T-helper 9 cell (primary cell): ENCODE measurements at places on chromosomes 1 and 21.

- no peak for DNase-seq
These were observed 184.2 kb downstream of the ETS2 start for GRCh38 chr21:38989745-38990423.

DNA sequence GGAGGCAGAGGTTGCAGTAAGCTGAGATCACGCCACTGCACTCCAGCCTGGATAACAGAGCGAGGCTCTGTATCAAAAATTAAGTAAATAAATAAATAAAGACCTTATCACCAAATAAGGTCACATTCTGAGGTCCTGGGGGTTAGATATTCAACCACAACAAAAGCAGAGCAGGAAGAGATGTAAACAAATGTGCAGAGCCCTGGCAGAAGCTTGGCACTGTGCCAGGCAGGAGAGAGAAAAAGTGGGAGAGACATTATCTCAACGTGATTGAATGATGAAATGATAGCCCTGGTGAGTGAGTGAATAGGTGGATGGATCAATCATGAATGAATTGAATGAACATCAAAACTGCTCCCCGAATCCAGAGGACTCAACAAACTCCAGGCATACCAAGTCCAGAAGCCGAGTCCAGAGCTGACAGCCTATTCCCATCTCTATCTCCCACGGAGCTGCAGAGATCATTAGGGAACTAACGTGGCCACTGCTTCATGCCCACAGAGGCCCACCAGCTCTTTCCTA lies 150.7 kb downstream of the TOMM20 start:
- peak; percentile 25 for DNase-seq

DNA sequence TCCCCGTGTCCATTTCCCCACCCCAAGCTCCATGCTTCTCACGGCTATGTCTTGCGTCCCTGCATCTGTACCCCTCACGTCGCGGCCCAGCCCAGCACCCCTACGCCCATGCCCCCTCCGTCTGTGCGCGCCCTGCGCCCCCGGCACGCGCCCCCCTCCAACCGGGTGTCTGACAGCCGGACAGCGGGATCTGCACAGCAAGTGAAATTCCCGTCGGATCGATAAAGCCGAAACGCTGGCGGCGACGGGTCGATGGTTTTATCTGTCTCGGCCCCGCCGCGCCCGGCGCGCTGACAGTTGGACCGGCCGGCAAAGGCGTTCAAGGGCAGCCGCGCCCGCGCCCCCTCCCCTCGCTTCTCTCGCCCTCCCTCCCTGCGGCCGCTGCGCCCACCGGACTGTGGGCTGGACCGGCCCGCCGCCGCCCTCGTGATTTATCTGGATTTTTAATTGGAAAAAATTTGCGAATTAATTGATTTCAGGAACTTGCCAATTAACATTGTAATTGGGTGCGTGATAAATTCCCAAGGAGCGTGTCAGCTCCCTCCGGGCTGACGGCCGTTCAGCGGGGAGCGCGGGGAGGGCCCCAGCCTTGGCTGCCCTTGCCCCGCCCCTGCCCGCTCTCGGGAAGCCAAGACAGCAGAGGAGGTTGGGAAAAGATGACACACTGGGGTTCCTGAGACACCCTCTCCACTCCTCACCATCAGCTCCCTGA lies 57.1 kb downstream of the TMEM53 start:
- no peak for DNase-seq

GRCh38 chr1:80836505-80836904 lies 964.2 kb upstream of the ADGRL2 start:
- no peak for DNase-seq

DNA sequence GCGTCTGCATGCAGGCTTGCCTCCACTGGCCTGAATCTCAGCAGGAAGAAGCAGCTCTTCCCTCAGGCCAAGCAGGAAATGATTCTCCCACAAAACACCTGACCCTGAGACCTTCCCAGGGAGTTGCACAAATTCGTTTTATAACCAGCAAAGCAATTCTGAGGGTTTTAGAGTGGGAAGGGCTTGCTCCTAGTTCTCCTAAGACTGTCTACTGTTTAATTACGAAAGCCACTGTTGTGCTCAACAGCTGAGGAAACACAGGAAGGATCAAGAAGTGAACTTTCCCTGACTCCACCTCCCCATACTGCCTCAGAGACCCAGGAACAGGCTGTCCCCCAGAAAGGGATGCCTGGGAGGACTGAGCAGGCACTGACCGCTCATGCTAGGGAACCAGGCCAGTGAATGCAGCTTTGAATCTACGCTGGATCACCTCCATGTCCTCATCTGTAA lies 37.0 kb upstream of the PUM1 start:
- DNase-seq = no peak

DNA sequence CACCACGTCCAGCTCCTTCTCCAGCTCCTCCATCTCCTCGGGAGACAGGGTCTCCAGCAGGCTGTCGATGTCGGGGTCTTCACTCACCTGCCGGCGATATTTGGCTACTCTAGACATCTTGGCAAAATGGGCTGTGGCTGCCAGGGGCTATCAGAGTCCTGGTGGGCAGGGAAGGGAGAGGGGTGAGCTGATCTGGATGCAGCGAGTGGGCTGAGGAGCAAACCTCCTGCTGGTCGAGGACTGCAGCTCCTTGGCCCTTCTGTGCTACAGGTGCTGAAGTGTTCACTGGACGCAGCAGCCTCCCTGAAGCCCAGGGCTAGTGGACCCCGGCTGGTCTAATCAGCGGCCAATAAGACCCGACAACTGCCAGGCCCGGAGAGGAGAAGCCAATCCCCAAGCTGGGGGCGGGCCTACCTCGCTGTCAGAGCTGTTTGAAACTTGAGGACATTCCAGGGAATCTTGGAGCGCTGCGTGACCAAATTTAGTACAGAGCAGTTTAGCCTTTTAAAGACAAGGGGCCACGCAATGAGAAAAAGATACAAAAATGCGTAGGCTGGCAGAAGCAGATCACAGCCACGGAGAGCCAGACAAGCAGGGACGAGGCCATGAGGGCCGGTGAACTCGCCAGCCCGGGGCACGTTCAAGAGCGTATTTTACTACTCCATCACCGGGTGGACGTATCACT lies at the start of gene LMOD1:
Gene LMOD1 (minus strand): TSS at position 325 of the 685 bp plus-strand sequence. CDS start 208 bp downstream, at position 117.
- no peak for DNase-seq

GRCh38 chr21:37758982-37759381 lies 157.3 kb downstream of the KCNJ6 start:
- DNase-seq = no peak

GRCh38 chr1:231241750-231242149 lies 738 bp downstream of the GNPAT start:
- DNase-seq = no peak

DNA sequence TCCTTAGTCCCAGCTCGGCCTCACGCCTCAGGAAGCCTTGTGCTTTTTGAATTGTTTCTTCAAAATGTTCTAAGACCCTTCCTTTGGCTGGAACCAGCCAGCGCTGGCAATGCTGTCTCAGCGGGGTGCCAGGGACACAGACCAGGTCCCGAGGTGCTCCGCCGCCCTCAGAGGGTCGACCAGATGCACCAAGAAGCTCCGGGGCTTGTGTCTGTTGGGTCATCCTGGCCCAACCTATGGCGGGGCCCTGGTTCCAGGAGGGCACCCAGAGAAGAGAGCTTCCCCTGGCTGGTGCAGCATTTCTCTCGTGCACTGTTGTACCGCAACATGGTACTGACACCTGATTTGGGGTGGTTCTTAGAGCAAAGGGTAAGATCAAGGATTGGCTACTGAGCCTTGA lies 40.1 kb upstream of the BECN2 start:
- no peak for DNase-seq
